CD8-positive, alpha-beta memory T cell (primary cell): ENCODE measurements at places on chromosomes 4 and X.

GRCh38 chrX:119677654-119677981 is 15.3 kb downstream of the SEPTIN6 start:
- no peak for DNase-seq

- DNase-seq = no peak
Observed at GRCh38 chr4:23991444-23991843, 101.6 kb upstream of the PPARGC1A start.

- DNase-seq = no peak
Observed at GRCh38 chr4:17038510-17039176, 140.2 kb upstream of the LDB2 start.

DNA sequence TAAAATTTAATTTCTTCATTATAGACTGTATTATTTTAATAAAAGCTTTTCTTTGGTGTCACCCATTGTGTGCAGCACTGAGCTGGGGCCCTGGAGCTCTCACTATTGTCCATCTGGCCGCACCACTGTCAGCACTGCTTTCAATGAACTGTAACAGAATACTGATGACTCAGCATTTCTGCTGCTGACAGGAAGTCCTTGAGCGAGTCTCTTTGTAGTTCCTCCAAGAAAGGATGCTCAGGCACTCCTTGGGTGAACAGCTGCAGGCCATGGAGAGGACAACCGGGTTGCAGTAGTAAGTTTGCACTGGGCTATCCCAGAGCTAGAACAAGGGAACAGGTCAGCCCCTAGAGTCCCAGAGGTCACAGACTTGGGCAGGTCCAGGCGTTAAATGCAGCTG is 81.6 kb downstream of the SORBS2 start:
- DNase-seq = no peak

GRCh38 chr4:40199999-40200874 is 3.4 kb downstream of the RHOH start:
- peak; percentile 45 for DNase-seq

GRCh38 chr4:110878956-110879355 is 256.1 kb upstream of the PITX2 start:
- no peak for DNase-seq

DNA sequence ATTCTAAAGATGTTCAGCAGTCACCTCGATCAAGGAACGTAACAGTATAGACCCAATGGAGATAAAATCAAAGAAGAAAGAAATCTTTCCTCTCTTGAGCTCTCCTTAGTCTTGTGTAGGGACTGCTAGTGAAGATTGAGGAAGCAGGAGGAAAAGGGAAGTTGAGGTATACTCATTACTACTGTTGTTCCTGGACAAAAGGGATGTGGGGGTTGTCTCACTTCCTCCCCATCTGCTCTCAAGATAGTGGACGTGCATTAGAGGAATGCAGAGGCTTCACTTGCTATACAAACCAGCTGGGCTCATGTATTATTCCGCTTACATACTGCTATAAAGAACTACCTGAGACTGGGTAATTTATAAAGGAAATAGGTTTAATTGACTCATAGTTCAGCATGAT is 208.9 kb upstream of the ARHGEF9 start:
- DNase-seq = no peak

DNA sequence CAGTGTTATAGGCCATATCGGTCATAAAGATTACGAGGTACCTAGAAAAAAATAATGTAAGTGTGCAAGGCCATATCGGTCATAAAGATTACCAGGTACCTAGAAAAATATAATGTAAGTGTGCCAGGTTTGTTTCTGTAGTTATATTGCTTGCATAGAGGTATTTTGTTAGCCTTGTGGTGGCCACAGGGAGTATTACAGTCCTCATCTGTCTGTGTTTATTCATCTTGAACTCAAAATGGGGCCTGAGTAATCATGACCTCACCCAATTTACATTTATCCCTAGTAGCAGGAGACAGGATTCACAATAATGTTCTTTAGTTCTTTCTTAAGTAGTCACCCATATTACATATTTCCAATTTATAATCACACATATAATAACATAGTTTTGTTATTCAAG is 459.7 kb downstream of the MID1IP1 start:
- DNase-seq = no peak

- no peak for DNase-seq
Observed at GRCh38 chr4:18020145-18020670, 1.3 kb downstream of the LCORL start.

DNA sequence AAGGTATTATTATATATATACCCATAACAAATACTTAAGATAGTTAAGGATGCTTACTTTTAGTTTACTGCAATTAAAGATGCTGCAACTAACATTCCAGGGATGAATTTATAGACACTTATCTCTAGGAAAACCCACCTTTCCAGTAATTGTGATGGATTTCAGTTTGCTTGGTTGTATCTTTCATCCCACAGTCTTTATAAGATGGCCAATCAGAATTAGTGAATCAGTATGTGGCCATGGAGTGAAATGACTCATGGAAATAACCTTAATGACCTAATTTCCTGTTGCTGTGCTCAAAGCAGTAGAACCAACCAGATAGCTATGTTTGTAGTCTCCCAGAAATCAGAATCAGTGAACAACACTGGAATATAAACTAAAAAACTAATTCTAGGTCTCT is 26.4 kb downstream of the MOSPD2 start:
- DNase-seq = no peak

GRCh38 chr4:8303485-8304281 is 34.1 kb downstream of the HTRA3 start:
- DNase-seq = no peak

DNA sequence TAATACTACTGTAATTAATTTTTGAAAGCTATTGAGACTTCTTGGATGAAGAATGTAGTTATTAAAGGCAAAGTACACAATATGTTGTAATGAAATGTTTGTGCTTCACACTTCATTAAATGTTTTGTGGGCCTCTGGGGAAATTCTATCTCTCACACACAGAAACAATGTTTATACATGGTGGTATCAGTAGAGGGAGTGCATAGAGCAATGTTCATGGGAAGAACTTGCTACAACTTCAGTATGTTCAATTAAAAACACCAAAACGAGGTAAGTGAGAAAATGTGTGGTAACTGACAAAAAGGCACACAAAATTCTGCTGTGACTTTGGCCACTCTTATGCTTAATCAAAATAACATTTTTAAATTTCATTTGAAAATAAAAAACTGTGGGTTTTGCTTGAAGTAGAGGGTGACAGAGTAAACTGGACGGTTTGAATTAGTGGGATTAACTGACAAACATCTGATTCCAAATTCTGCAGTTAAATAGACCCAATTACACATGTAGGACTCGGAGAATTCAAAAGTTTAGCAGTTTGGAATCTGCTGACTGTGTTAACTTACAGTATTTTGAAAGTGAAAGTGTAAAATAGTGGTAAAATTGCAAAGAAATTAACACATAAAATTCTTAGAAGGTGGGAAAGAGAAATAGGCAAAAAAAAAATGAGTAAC is 111.4 kb upstream of the TTC29 start:
- no peak for DNase-seq

GRCh38 chr4:126386512-126386911 is 1071.8 kb downstream of the FAT4 start:
- DNase-seq = no peak

DNA sequence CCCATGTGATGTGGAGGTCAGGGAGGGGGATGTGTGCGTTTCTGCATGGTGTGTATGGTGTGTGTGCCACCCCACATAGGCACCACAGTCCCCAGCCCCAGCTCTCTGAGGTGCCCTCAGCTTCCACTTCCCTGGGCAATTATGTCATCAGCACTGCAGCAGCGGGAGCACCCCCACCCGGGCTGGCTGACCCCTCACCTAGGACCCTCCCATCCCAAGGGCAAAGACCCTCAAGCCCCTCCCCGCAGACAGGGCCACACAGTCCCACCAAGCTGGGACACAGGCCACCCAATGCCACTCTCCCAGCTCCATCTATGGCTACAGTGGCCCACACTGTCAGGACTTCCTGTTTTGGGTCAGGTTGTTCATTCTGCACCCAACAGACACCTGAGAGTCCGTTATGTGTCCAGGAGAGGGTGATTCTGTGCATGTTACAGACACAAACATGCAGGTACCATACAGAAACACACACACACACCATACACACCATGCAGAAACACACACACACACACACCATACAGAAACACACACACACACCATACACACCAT is 75.2 kb downstream of the JAKMIP1 start:
- DNase-seq = no peak

- no peak for DNase-seq
Observed at GRCh38 chr4:48109413-48110263, 24.4 kb downstream of the TXK start.

GRCh38 chr4:181308476-181309312 is 934.5 kb upstream of the TENM3 start:
- no peak for DNase-seq

DNA sequence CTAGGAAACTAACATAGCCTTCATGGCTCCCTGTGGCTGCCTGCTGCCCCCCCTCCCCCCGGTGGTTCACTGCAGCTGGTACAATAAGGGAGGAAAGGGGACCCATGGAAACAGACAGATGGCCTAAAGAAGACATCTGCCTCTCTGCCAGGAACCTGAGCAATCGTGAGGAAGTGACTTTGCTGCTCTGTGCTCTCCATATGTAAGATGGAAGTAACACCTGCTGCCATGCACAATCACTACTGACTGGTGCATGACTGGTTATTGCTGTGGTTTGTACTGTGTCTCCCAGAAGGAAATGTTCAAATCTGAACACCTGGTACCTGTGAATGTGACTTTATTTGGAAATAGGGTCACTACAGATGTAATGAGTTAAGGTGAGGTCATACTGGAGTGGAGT is 43.6 kb downstream of the CD99L2 start:
- no peak for DNase-seq
